Activated CD4-positive, alpha-beta T cell treated with anti-CD3 and anti-CD28 coated beads, Interleukin-2, amount 10 ng/mL, durations not matched to agents 24 days and 14 days (primary cell): ENCODE measurements at places on chromosomes 2 and 18.

- DNase-seq: no peak
Observed at GRCh38 chr2:147463881-147464520, 380.8 kb upstream of the ACVR2A start.

- no peak for DNase-seq
Observed at GRCh38 chr2:221817052-221817451, 244.9 kb upstream of the EPHA4 start.

- peak; percentile 92 for DNase-seq
Observed at GRCh38 chr2:218876562-218877219, 4.0 kb upstream of the WNT10A start.

DNA sequence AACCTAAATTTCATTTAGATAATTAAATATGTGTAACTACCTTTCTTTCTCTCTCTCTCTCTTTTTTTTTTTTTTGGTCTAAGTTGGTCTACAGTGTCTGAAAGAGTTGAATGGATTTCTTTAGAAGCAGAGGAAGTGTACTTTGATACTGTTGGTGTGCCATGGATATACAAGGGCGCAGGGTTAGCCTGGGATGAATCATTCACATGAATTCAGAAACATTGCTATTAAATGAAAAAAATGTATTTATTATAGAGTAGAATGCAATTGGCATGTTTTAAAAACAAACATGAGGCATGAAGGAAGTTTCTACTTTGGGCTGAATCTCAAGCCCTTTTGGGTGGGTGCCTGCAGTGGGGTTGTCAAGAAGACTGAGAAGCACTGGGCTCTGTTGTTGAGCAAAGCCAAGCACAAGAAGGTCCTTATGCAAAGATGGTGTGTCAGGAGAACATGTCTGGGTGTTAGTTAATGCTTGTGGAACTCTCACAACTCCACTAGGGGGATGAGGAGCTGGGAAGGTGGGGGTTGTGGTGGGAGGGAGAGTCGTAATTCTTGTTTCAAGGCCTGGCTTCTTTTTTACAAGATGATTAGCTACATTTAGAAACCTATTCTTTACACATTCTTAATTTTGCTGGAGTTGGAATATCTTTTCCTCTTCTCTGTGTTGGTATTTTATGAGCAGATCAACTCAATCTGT lies 57.9 kb downstream of the LYPD6 start:
- no peak for DNase-seq

DNA sequence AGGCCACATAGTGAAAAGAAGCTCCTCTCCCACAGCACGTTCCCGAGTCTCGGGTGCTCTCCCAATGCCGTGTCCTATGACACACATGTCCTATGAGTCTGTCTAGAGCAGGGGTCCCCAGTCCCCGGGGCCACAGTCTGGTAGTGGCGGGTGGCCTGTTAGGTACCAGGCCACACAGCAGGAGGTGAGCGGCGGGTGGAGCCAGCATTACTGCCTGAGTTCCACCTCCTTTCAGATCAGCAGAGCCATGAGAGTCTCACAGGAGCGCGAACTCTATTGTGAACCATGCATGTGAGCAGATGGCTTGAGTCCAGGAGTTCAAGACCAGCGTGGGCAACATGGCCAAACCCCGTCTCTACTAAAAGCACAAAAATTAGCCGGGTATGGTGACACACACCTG lies 112.6 kb downstream of the ZBTB7C start:
- no peak for DNase-seq

DNA sequence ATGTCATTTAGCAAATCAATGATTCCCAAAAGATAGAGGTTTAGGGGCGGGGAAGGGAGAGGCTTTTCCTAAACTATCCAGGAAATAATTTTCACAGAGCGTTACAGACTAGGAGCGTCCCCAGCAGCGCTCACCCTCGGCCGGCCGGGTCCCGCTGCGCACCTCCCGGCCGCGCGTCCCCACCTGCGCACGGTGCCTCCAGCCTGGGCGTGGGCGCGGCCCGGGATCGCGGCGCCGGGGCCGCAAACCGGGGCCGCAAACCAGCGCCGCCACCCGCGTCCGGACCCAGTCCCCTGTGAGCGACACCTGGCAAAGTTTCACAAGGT lies 684 bp upstream of the ZCCHC2 start:
- DNase-seq: no peak

DNA sequence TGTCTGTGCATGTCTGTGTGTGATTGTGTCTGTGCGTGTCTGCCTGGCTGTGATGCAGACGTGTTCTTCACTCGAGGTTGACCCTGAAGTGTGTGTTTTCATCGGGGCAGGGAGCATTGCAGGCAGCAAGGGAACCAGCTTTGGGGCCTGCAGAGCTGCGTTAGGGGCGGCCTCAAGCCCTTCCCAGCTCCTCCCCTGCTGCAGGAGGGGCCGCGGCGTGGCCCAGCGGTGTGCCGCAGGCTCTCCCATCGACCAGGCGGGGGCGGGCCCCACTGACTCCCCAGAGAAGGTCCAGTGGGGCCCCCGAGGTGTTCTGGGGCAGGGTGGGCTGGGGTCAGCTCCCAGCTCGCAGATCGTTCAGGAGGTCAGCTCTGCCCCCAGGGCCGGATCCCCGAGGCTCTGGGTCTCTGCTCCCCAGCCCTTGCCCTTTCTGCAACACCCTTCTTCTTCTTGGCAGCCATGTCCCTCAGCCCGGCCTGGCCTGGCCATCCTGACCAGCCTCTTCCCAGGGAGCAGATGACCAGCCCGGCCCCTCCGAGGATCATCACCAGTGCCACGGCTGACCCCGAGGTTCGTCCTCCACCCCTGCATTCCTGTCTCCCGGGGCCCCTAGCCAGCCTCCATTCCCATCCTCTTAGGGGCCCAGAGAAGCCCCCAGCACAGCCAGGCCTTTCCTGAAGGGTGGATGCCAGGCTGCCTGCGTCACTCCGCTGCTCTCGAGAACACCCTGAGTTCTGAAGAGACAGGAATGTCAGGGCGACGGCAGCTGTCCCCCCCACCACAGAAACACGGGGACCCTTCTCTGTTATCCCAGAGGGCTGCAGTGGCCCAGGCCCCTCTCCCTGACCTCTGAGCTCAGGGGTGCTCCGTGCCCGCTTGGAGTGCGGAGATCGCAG lies 11.1 kb upstream of the KLHL30 start:
- peak; percentile 64 for DNase-seq

- DNase-seq: no peak
Observed at GRCh38 chr2:186533717-186534116, 47.7 kb downstream of the ZC3H15 start.

GRCh38 chr18:3821524-3821923 lies 371.6 kb downstream of the TGIF1 start:
- no peak for DNase-seq

DNA sequence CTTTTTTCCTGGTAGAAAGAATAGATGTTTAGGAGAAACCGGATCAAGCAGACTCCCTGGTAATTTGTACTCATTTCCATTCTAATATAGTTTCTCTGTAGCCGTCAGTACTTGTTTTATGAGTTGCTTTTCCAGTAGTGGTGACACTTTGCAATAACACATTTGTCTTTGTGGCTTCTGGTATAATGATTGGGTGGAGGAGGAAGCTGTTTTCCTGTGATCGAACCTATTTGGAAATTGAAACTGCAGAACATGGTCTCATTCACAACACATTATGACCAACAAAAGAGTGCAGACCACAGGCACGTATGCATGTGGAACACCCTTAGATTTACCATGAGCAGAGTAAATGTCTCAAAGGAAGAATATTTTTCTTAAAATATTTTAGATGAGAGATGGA lies 7.6 kb upstream of the SERPINB12 start:
- DNase-seq: peak; percentile 58

GRCh38 chr2:41905597-41906337 lies 142.1 kb upstream of the PKDCC start:
- DNase-seq: no peak

DNA sequence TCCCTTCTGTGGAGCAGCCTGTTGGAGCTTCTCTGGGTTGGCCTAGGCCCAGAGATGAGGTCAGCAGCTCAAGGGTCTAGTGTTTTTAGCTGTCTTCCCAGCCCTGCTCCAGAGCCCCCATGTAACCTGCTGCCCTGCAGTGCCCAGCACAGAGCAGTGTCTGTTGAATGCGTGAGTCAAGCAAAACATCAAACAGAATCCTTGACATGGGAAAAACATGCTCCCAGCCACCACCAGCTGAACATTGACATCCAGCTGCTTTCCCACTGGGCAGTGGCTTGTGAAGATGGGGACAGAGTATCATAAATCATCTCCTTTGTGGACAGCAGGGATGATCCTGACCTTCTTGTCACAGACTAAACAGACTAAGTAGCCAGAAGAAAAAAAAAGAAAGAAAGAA lies 22.6 kb downstream of the IMPA2 start:
- DNase-seq: no peak

- no peak for DNase-seq
Observed at GRCh38 chr2:211898702-211899101, 639.9 kb downstream of the ERBB4 start.

GRCh38 chr2:128832946-128833663 lies 514.4 kb upstream of the HS6ST1 start:
- DNase-seq: peak; percentile 2

DNA sequence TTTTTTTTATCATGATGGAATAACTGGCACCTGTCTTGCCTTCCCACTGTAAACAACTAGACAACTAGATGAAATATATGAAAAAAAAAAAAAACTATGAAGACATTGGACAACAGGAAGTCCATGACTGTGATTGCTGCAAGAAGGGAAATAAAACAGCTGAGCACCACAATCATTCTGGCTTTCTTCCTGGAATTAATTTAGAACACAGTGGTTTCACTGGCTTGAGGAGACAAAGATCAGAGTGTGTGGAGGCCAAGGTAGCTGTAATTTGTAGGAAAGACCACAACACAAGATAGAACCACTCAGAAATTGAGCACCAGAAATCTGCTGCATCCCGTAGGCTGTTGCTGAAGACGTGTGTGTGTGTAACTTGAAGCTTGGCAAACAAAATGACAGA lies 121.1 kb upstream of the PID1 start:
- DNase-seq: no peak

DNA sequence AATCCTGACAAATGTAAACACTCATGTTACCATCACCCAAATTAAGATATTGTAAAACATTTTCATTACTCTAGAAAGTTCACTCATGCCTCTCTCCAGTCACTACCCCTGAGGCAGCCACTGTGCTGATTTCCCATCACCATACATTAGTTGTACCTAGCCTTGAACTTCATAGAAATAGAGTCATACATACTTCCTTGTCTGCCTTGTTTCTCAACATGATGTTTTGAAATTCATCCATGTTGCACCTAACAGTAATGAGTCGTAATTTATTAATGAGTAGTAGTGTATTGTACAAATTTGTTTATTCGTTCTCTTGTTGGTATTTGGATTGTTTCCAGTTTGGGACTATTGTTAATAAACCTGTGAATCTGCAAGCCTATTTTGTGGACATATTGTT lies 49.0 kb upstream of the TWSG1 start:
- DNase-seq: no peak

- no peak for DNase-seq
Observed at GRCh38 chr2:147137711-147138110, 707.1 kb upstream of the ACVR2A start.

- no peak for DNase-seq
Observed at GRCh38 chr2:111095434-111095833, 25.3 kb upstream of the BCL2L11 start.

- DNase-seq: peak; percentile 77
Observed at GRCh38 chr2:36770542-36771287, 74.2 kb downstream of the VIT start.

DNA sequence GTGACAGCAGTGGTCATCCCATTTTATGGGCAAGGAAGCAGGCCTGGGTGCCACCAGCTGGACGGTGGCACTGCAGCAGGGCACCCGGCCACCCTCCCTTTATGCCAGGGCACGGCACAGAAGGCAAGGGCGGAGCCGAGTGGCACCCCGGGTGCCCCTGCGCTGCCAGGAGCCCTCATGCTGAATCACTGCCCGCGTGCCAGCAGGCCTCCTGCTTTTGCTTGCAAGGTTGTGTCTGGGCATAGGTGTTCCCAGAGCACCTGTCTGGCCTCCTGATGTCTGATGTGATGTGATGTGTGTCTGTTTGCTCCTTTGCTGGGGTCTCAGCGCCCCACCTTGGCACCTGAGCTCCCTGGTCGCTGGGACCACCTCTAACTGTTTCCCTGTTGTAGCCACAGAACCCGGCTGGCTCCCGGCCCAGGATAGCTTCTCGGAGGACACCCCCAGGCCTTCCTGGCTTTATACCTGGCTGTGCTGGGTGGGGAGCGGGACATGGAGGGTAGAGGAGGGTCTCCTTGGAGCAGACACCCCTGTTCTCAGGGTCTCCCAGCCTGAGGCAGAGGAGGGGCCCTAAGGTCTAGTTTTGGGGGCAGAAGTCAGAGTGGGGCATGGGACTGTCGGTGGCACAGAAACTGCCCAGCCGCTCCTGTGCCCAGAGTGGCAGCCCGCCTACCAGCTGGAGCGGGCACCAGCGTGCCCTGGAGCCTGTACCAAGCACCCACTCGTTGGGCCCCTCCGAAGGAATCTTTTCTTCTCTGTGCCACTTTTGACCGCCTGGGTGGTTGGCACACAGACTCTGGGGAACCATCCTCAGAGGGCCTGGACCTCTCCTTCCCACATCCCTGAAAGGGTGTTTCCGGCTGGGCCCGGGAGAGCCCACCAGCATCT lies 3.6 kb downstream of the GPC1 start:
- no peak for DNase-seq
